ENCODE measurements at places on chromosomes 1 and 21.

GRCh38 chr1:230858236-230858820, 10.0 kb downstream of the C1orf198 start:
- no peak for DNase-seq

GRCh38 chr1:24566236-24566867, 10.5 kb downstream of the NCMAP start:
- no peak for DNase-seq

GRCh38 chr1:59885160-59885832, 41.3 kb downstream of the CYP2J2 start:
- no peak for DNase-seq

DNA sequence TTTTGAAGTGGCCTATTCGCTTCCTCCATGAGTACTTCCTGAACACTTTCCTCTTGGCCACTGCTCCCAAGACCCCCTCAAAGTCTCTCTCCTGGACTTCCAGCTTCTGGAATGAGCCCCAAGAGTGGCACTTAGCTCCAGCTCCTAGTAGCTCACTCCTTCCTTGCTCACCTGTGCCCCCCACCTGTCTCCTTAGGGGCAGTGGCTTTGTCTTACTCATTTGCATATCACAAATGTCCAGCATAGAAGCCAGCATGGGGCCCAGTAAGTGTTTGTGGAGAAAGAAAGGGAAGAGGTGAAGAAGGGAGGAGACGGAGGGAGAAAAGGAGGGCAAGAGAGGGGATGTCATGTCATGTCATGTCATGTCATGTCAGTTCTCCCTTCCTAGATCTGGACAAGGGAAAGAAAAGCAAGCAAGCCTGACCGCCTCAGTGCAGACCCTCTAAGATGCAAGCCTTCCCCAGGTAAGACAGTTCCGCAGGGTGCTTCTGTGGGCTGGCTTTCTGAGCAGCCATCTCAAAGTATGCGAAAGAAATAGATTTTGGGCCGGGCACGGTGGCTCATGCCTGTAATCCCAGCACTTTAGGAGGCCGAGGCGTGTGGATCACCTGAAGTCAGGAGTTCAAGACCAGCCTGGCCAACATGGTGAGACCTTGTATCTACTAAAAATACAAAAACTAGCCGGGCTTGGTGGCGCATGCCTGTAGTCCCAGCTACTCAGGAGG, 6.9 kb upstream of the MX1 start:
- no peak for DNase-seq

DNA sequence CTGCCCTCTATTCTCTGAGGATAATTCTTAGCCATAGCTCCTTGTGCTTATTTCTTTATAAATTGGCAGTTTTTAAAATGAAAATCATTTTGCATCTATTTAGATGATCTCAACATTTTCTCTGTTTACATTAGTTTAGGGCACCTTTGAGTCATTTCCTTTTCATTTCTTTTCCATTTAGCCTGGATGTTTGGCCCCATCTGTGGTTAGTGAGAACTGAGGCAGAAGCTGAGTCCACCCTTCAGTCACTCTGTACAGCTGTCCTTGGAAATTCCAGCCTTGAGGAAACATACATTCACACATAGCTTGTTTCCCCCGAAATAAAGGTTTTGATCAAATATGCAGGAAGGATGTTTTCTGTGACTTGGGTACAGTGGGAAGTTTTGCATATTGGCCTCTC, 123.7 kb downstream of the NTNG1 start:
- DNase-seq = no peak

- no peak for DNase-seq
These were observed 31.1 kb upstream of the UAP1 start for GRCh38 chr1:162530307-162530987.

- no peak for DNase-seq
These were observed 121.5 kb downstream of the GPR52 start for GRCh38 chr1:174569240-174569639.

GRCh38 chr1:30650968-30651320, 72.4 kb downstream of the MATN1 start:
- no peak for DNase-seq

DNA sequence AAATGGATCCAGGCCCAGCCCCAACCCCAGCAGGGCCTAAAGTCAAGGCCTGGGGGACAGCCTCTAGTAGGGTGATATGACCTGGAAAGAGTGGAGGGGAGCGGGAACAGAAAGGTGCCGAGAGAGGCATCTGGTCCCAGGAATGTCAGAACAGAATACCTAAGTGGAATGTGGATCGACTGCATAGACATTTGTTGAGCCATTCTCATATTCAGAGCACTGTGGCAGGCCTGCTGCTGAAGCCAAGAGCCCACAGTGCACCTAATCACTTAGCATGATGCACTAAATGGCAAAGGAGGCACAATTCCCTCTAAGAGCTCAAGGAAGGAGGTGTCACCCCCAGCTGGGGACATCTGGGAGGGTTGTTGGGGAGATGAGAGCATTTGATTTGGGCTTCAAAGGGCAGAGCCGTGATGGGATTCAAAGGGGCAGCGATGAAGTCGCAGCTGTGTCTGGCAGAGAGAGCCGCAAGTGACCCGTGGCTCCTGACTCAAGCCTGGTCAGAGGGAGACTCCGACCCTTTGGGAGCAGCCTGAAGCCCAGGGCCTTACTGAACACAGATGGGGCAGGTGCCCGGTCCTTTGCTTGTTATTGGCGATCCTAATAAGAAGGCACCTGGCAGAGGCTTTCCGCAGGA, 8.6 kb upstream of the PKP1 start:
- no peak for DNase-seq

- DNase-seq = no peak
These were observed 212.1 kb downstream of the GPR52 start for GRCh38 chr1:174659823-174660222.

GRCh38 chr21:23152130-23152529, 2153.9 kb downstream of the NCAM2 start:
- no peak for DNase-seq

GRCh38 chr1:37866491-37866890, 7.1 kb upstream of the MTF1 start:
- DNase-seq = no peak

DNA sequence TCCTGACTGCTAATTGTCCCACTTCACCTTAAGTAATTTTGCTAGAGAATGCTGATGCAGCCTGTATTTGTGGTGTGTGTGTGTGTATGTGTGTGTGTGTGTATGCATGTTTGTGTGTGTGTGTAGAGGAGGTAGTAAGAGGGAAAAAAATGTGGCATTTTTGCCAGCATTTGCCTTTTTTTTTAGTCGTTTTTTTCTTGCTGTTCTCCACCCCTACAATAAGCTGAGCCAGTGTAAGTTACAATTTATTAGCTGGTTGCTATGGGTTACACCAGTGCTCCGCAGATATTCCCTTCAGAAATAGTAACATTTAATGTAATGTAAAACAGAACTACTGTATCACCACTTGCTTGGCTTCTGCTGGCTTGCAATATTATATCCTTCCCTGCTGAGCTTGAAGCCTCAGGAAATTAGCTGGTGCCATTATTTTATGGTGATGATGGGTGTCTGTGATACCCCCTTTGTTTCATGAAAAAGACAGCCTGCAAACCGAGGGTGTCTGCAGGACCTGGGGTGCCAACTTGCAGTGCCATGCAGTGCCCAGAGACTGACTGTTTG, 23.4 kb upstream of the IGSF3 start:
- DNase-seq = no peak

DNA sequence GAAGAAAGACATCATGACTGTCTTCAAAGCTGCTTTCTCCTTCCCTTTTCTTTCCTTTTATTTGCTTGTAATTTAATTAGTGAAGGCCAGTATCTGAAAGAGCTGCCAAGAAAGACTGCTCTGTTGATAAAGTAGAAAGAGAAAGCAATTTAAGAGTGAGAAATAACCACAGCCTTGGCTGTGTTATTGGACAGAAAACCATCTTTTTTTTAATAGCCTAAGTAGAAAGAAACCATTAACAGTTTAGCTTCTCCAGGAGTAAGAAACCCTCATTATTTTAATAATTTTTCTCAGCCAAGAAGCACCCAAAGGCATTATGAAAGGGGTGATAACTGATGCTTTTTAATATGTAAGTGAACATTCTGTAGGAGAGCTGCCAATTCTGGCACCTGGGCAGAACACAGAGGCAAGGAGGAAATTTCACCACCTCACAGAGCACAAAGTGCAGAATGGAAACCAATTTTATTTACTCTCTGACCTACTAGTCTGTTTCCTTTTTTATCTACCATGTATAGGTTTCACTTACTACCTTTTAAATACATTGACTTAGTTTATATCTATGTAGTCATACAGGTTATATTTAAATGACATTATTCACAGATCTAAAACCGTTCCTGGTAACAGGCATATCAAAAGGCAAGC, 703.2 kb downstream of the MRPL39 start:
- DNase-seq = no peak

DNA sequence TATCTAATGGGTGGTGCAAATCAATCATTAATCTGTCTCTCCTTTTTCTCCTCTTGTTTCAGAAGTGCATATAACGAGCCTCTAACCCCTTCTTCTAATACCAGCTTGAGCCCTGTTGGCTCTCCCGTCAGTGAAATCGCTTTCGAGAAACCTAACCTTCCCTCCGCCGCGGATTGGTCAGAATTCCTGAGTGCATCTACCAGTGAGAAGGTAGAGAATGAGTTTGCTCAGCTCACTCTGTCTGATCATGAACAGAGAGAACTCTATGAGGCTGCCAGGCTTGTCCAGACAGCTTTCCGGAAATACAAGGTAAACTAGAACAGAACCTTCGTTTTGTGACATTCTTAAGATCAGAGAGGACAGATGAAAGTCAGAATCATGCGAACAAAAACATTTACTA, 25.3 kb upstream of the VAMP3 start:
- no peak for DNase-seq

GRCh38 chr1:112938210-112938609, 17.8 kb downstream of the SLC16A1 start:
- DNase-seq = no peak

- DNase-seq = no peak
These were observed 102.6 kb downstream of the ADSS2 start for GRCh38 chr1:244349103-244349531.

DNA sequence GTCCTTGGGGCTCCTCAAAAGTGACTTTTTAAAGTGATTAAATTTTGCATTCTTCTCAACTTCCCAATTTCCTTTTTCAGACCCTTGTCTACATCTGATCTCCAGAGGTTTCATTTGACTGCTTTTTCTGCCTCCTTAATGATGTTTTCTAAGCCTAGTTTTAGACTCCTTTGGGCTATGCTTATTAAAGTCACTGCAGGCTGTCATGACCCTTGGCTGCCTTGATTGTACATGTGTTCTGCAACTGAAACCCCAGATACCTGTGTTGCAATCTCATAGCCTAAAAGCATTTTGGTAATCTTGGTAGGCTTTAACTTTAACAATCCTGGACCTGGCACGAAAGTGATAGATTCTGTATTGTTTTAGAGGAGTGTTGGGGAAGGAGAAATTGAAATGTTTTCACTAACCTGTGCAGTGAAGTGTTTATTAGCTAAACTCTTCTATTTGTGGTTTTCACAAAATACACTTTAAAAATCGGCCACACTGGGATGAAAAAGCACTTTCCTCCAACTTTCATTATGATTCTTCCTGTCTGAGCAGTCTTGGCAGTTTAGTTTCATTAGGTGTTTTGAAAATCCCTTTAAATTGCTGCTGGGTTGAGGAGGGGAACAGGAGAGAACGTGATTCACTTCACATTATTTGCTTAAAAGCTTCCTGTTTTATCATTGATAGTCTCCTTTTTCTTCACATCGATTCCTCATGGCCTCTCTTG, 4.9 kb downstream of the MACO1 start:
- DNase-seq = no peak

DNA sequence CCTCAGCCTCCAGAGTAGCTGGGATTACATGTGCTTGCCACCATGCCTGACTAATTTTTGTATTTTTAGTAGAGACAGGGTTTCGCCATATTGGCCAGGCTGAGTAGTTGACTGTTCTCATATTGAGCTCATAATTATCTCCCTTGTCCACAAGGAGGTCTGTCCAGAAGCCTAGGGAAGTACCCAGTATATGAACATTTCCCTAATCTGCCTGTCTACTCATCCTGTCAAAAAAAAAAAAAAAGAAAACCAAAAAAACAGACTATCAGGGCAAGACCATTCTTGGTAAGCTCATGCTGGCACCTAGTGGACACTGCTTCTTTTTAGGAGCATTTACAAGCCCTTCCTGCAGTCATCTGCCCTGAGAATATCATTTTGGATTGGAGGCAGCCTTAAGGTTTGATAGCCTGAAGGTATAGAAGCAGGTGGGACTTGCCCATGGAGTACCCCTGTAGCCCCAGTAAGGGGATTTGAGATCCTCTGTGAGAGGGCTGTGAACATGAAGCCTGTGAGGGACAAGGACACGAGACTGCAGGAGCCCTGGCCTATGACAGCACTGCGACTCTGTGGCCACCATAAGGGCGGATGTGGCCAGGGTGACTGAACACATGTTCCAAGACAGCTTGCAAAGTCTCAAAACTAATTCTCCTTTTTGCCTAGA, 10.8 kb upstream of the DUSP12 start:
- no peak for DNase-seq

DNA sequence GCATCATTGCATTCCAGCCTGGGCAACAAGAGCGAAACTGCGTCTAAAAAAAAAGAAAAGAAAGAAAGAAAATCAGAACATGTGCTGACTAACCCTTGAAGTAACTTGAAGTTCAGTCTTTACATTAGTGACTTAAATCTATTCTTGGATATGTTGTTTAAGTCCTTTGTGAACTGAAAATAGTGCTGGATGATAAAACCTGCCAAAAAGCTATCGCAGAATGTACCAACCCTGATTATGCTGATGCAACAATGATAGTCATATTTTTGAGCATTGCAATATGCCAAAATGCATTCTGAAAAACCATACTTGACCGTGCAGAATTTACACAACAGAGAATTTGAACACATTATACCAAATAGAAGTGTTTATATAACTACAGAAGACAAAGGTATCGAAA, 30.7 kb downstream of the SHISAL2A start:
- no peak for DNase-seq

GRCh38 chr1:71850936-71851335, 431.4 kb downstream of the NEGR1 start:
- no peak for DNase-seq

DNA sequence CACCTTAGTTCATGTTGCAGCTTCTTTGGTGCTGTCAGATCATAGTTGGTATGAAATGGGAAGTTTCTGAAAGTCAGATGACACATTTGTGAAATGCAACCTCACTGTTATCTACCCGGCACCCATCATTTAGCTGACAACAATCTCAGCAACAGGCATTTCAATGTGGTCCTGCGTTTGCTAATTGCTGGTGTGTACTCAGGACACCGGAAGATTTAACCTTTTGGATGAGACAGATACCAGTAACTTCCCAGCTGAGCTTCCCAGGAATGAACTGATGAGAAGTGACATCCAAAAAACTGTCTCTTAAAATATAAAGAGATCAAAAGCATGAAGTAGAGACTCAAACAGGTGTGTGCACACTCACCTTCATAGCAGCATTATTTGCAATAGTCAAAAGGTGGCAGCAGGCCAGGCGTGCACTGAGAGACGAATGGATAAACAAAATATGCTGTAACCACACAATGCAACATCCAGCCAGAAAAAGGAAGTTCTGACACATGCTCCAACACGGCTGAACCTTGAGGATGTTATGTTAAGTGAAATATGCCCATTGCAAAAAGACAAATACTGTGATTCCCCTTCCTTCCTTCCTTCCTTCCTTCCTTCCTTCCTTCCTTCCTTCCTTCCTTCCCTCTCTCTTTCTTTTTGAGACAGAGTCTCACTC, 7.9 kb upstream of the CLDN14 start:
- DNase-seq = no peak

GRCh38 chr1:61165402-61165801, 83.0 kb downstream of the NFIA start:
- DNase-seq = no peak

Data from amygdala (tissue), 56 donors.